Hematopoietic multipotent progenitor cell (in vitro differentiated cells): ENCODE measurements at places on chromosomes 7 and 10.

DNA sequence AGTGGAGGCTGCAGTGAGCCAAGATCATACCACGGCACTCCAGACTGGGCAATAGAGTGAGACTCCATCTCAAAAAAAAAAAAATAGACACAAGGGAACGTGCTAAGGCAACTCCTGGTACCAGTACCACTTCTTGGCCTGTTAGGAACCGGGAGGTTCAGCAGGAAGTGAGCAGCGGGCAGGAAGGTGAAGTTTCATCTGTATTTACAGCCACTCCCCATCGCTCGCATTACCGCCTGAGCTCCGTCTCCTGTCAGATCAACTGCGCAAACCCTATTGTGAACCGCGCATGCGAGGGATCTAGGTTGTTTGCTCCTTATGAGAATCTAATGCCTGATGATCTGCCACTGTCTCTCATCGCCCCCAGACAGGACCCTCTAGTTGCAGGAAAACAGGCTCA, 69.9 kb upstream of the FOXK1 start:
- no peak for DNase-seq

DNA sequence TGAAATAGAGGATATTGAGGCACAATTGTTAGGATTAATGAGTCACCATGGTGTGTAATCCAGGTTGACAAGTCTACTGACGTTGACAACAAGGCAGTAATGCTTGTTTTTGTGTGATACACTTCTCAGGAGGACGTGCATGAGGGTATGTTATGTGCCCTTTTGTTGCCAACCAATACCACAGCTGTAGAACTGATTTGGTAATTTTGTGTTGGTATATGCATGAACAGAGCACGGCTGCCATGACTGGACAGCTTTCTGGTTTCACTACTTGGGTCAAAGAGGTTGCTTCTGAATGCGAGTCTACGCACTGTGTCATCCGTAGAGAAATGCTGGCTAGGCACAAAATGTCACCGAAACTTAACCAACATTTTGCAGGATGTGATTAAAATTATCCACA, 32.9 kb downstream of the PHTF2 start:
- DNase-seq, result no peak

GRCh38 chr7:63899691-63900393, 98.8 kb upstream of the ZNF722 start:
- peak; percentile 91 for DNase-seq

GRCh38 chr7:85041605-85042216, 145.1 kb downstream of the SEMA3D start:
- peak; percentile 75 for DNase-seq

DNA sequence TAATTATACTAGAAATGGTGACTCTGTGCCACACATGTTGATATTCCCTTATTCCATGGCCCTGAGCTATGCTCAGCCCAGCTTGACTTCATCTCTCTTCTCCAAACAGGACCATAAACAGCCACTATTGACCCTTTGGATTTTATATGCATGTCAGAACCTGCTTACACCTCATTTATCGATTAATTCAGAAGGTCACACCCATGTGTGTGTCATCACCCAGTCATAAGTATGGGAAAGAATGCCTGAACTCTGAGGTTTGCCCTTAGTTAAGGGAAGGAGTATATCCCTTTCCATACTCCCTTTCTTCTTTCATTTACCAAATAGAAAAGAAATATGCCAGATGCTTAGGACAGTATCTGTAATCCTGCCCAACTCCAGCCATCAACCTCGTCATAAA, 602.3 kb downstream of the SORCS3 start:
- no peak for DNase-seq

DNA sequence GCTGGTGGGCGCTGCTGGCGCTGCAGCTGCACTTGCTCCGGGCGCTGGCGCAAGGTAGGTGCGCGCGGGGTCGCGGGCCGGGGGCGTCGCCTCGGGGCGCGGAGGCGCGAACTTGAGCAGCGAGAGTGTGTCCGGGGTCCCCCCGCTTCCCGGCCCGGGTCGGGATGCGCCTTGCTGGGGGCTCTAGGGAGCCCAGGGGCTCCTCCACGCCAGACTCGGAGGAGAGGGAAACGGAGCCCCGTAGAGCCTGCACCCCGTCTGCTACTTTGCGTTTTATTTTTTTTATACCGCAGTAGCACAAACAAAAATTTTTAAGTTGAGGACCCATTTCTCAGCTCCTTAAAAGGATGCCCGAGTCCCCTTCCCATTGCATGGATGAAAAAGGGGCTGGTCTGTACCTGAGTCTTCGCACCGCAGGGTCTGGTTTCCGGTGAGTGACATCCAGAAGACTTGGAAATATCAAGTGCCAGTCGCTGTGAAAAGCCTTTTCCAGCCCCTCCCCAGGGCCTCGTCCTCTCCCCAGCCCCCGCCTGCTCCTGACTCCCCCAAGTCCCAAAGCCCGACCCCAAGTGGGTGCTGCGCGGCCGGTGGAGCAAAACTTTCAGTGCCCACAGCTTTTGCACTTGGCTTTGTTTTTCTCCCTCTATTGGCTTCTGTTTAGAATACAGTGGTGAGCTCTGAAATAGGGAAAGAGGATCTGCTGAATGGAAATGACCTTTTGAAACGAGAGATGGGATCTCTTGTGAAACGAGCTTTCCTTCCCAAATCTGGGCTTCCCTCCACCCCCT, 973 bp downstream of the SDK1 start:
- no peak for DNase-seq

- no peak for DNase-seq
These were observed 23.3 kb upstream of the CSGALNACT2 start for GRCh38 chr10:43114743-43115611.

- DNase-seq, result no peak
These were observed 22.1 kb downstream of the ACSL5 start for GRCh38 chr10:112395809-112396530.

DNA sequence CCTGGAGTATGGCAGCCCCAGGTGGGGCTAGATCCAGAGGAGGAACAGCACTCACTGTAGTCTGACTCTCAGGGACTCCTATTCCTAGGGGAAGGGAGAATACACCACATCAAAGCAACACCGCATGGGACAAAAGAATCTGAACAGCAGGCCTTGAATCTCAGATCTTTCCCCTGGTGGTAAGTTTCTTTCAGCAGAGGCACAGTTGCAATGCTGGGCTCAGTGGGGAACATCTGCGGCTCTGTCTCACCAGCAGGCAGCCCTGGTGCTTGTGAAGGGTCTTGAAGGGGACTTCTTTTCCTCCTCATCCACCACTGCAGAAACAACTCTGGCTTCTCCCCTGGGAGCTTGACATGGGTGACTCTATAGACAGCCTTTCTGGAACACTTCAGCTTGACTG, 111.2 kb upstream of the ARHGAP21 start:
- DNase-seq, result no peak

DNA sequence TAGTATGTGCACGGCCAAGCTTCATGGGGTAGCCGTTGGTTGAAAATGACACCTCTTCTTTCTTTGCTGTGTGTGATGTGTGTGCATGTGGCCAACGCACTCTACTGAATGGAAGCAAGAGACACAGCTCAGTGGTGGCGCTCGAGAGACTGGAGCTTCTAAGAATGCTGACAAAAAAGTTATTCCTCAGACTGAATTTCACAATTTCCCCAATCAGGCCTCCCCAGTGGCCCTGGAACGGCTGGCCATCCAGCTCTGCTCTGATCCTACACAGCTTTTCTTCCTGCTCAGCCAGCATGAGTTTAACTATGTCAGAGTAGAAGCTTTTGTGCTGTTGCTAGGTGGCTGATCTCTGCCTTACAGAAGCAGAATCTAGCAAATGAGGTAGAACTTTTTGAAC, 186.7 kb upstream of the PLXDC2 start:
- no peak for DNase-seq

- no peak for DNase-seq
These were observed 132.9 kb downstream of the BICC1 start for GRCh38 chr10:58645416-58646146.

- no peak for DNase-seq
These were observed 194.3 kb upstream of the PRKCQ start for GRCh38 chr10:6774406-6774805.

DNA sequence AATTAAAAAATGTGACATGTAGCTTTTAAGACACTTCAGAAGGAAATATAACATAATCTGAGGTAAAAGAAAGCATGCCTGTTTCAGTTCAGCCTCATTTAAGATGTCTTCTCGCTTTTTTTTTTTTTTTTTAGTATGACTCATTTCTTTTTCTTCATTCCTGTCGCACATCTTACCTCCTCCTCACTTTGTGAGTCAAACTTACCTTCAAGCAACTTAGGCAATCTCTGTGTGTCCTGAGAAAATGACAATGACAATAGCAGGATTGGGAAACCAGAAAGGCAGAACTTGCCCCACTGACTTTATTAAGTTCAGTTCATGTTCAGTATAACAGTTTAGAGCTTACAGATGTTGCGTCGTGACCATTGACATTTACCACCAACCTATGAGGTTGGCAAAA, 7.7 kb downstream of the PTN start:
- no peak for DNase-seq

DNA sequence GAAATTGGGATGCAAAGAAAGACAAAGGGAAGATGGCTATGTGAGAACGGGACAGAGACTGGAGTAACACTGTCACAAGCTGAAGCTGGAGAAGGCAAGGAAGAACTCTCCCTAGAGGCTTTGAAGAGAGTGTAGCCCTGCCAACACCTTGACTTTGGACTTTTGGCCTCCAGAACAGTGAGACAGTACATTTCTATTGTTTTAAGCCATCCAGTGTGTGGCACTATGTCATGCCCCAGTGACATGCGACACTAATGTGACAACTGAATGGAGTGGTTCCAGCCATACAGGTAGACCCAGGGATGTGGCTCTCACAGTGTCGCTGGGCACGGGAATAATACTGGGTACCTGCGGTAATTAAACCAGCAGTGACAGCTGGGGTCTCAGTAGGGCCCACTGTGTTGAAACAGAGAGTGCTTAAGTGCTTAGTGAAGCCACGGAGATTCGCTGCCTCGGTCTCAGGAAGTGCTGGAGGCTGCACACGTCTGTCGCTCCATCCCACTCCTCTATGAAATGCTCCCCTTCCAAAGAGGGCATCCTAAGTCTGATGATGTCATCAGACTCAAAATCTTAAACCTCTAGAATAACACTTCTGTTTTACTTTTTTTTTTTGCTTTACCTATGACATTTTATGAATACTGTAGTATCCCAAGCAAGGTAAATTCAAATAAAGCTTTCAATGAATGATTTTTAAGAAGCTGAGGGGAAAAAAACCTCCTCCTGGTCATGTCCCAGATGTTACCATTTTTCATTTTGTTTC, 154.6 kb upstream of the RHEB start:
- DNase-seq, result no peak

GRCh38 chr7:36224934-36225858, 72.1 kb downstream of the EEPD1 start:
- DNase-seq, result no peak

GRCh38 chr7:122298618-122299017, 5.9 kb downstream of the FEZF1 start:
- no peak for DNase-seq

DNA sequence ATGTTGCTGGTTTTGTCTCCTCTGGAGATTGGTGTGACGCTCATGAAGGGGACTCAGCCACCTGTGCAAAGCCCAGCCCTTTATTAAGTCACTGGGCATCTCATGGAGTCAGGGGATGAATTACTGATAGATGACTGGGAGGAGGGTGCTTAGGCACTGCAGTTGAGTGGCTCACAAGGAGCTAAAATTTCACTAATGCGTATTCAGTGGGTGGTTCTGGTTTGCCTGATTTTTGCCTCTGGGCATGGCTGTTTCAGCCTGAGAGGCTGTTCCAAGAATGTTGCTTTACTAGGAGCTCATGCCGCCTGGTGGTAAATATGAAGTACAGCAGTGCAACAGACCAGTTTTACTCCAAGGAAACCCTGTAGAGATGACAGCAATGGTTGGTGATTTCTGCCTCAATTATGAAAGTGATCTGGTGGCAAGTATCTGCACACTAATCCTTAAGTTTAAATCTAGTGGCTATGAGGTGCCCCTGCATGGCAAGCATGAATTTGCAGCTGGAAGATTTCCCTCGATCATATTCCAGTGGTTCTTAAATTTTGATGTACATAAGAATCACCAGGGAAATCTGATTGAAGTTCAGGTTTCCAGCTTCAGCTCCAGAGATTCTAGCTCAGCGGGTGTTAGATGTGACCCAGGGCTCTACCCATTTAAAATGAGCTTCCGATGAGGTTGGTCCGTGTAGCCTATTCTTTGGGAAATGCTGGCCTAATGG, 19.9 kb downstream of the ACTA2 start:
- no peak for DNase-seq

GRCh38 chr7:45215601-45216062, 58.0 kb downstream of the RAMP3 start:
- no peak for DNase-seq

DNA sequence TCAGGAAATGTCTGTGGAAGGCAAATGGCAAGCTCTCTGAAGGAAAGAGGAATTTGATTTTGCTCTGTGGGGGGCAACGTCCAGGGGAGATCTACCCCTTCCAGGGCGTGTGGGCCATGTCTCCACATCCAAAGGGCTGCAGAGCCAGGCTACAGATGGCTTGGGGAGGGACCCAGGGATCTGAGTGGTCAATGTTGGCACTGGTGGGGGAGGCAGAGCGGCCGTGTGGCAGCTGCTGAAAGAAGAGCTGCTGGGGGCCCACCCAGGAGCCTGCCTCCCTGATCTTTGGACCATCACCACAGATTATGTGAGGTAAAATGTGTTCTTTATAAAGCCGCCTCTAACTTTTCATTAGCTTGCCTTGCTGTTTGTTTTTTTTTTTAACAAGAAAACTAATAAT, 144.1 kb downstream of the HERPUD2 start:
- no peak for DNase-seq

DNA sequence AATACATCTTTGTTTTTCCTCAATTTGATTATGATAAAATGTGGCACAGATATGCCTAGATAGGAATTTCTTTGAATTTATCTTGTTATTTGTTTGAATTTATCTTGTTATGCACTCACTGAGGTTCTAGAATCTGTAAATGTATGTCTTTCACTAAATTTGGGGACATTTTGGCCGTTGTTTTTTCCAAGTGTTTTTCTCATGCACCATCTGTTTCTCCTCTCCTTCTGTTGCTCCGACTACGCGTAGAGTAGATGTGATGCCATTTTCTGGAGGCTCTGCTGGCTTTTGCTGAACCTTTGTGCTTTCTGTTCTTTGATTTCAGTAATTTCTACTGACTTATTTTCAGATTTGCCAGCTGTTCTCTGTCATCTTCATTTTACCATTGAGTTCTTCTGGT, 101.9 kb downstream of the INPP5A start:
- DNase-seq, result no peak

DNA sequence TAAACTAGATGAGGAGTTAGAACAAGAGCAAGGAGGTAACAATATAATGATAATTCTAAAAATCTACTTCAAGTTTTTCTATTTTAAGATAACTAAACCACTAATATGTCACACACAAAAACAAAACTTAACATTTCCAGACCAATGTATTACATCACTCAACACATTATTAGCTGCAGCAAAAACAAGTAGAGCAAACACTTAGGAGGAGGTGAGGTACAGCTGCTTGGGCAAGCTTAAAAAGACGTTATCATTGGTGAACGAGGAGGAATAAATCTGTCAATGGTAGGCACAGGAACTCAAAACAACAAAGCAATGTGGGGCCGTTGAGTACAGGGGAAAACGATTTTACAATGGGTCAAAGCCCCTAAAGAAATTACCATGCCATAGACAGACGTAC, 58.8 kb downstream of the EZH2 start:
- no peak for DNase-seq

GRCh38 chr10:99917963-99918825, 91.6 kb downstream of the DNMBP start:
- no peak for DNase-seq
